ENCODE measurements at places on chromosomes 13 and 19.

DNA sequence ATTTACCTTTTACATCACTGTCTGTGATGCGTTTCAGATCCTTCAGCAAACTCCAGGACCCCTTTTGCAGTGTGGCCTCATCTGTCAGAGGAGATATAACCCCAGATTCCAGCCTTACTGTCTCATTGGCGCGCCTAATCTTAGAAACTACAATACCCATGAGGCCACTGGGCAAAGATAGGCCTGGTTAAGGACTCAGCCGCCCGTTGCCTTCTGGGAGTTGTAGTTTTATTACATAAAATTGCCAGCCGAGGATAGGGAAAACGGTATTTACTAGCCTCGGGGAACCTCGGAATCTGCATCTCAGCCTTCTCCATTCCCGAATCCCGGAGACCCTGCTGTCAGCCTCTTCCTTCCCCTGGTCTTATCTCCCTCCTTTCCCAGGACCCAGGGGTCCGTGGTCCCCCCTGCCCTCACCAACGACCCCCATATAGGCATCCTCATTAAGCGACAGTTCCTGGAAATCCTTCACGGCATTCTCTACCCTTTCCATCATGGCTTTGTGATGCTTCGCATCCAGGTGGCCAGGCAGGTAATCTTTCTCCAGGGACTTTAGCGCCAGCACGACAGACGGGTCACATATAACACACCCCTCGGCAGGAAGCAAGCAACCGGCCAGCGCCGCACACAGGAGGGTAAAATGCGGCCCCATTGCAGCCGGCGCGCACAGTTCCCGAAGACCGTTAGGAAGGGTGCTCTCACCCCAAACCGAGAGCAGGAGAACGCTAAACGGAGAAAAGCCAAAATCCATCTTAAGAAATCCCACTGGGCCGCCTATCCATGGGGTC, 1.3 kb downstream of the IZUMO1 start:
- DNase-seq, result peak; percentile 83

DNA sequence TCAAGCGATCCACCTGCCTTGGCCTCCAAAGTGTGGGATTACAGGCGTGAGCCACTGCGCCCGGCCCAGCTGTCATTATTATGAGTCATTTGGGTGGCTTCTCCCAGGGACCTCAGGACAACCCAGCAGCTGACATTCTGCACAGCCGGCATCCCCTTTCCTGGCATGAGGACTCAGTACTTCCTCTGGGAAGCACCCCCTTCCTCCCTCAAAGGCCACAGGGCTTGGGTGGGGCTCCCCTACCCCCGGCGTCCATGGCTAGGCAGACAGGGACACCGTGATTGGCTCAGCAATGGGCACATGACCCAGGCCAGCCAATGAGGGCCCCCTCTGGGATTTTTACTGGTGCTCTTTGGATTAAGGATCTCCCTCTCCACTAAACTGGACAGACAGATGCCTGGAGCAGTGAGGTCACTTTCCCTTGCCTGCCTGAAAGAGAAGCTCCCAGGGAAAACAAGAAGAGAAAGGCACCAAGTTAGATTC, 6.0 kb downstream of the KANK2 start:
- DNase-seq, result no peak

DNA sequence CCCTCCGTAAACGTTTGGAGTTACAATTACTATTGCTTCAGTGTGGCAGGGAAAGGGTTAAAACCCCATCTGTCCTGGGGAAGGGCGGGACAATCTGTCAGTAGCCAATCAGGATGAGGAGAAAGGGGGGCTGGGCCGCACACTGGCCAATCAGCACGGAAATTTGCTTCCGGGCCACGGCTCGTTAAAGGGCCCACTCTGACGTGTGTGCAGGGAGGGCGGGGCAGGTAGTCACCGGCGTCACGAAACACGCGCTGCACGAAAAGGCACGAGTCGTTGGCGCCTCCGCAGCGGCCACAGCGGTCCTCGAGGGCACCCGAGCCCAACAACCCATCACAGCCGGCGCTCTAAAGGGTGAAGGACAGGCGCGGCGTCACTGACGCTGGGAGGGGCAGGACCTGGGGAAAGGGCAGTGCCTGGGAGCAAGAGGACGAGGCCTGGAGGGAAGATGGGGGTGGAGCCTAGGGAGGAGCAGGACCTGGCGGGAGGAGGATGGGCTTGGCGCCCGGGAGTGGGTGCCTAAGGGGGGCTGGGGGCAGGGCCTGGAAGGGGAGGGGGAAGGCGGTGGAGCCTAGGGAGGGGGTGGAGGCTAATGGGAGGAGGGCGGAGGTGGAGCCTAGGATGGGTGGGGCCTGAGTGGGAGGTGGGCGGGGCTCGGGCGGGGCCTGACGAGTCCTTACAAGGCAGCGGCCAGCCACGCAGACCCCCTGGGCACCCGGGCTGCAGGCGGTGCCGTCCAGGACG, 4.9 kb downstream of the ADAMTSL5 start:
- peak; percentile 90 for DNase-seq

GRCh38 chr13:60012488-60012887, 151.2 kb downstream of the DIAPH3 start:
- no peak for DNase-seq

DNA sequence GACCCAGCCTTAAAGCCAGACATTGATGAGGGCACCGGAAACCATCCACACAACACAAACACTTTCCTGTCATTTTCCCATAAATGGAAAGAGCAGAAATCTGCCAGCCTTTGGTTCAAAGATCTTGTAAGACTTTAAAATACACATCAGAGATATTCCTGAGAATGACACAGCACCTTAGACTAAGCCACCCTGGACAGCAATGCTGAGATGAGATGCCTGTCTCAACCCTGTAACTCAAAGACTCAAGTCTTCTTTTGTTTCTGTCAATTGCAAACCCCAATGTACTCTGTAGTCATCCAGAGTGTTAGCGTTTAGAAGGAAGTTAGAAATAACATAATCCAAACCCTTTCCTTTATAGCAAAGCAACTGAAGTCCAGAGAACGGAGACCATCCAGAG, 119.2 kb downstream of the CCNA1 start:
- no peak for DNase-seq

GRCh38 chr13:80858131-80858530, 517.2 kb upstream of the SPRY2 start:
- DNase-seq, result no peak

GRCh38 chr13:75818179-75818967, 182.2 kb downstream of the LMO7 start:
- DNase-seq, result no peak

DNA sequence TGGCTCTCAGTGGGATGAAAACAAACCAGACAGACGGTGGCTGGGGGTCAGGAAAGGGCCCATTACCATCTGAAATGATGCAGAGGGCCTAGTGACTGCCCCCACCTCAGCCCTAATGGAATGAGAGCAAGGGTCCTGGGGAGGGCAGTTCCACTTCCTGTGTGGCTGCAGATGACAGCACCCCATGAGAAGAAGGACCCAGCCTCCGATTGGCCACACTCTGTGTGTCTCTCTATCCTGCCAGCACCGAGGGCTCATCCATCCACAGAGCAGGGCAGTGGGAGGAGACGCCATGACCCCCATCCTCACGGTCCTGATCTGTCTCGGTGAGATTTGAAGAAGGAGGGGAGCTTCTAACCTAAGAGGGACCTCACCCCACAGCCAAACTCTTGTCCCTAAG, 498 bp downstream of the LILRB1 start:
- no peak for DNase-seq

DNA sequence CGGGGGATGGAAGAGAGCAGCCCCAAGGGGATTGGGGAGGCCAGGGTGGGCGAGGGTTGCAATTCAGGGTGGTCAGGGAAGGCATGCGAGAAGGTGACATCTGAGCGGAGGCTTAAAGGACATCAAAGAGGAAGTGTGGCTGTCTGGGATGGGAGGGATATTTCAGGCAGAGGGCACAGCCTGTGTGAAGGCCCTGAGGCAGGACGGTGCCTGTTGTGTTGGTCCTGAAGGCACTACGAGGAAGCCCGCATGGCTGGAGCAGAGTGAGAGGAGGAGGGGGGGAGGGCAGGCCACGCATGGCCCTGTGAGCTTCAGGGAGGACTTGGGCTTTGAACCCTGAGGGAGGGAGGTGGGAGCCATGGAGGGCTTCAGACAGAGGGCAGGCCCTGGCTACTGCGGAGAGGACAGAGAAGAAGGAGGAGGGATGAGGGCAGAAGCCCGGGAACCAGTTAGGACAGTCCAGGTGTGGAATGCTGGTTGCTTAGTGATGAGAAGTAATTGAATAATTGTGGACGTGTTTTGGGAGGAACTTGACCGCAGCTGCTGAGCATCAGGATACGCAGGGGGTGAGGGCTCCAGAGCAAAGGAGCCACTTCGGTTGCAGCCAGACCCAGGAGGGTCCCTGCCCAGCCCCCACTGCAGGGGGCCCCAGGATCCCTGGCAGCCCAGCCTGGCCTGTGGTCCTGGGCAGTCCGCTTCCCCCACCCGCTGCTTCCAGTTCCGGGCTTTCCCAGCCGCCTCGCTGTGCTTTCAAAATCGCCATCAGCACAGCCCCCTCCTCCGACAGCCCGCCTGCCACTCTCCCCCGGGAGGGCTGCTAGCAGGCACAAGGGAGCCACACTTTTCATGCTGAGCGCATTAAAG, 6.2 kb downstream of the TLE6 start:
- DNase-seq, result no peak

GRCh38 chr13:104414181-104414580, 1348.0 kb upstream of the SLC10A2 start:
- no peak for DNase-seq

DNA sequence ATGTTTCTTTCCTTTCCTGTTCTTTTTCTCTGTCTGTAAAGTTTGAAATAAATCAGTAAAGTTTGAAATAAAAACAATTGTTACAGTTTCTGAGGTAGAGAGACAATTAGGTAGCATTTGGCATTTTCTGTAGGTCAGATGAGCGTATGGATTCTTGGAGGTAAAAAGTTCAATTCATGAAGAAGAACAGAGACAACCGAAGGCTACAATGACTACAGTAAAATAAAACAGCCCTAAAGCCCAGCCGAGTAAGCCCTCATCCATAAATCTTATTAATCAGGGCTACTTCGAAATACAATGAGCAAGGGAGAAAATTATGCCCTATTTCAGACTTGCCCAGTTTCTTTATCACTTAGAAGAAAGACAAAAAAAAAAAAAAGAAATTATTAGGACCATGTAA, 941.9 kb upstream of the SLC10A2 start:
- DNase-seq, result no peak

GRCh38 chr13:36029166-36029565, 102.0 kb downstream of the DCLK1 start:
- DNase-seq, result no peak

DNA sequence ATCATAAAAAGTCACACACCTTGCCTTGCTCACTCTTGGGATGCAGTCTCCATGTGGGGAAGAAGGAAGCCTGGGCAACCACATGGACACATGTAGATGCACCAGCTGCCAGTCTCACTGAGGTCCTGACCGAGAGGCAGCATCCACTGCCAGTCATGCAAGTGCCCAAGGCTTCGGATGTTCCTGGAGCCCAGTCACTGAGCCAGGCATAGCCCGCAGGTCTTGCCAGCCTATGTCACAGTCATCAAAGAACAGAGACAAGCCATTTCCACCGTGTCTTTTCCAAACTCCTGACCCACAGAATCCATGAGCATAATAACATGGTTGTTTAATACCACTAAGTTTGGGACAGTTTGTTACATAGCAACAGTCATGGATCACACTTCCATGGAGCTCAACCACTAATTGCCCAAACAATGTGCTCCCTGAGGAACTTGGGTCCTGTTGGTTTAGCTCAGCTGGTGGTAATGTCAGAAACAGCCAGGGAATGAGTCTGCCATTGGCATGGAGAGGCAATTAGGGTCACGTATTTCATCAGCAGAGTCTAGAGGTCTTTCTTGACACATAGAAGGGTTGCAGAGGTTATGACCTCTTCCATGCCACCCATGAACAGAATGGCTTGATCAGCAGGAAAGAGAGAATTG, 21.5 kb downstream of the STARD13 start:
- DNase-seq, result no peak

DNA sequence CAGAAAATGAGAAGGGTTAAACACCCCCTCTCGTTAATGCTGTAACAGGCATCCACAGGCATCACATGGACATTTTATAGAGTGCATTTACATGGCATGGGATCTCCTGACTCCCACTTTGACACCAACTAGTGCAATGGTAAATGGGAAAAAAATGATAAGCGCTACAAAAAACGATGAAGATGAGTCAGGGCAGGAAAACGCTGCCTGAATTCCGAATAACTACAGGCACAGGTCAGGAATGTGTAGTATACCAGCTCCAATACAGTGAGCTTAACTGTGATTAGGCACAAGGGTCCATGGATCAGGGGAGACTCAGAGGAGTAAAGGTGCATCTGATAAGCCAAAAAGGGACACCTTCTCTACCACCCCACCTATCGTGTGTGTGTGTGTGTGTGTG, 223.6 kb downstream of the FOXO1 start:
- no peak for DNase-seq

GRCh38 chr19:1752757-1753728, at the start of gene ONECUT3:
Gene ONECUT3 (plus strand): TSS chr19:1753506. CDS start chr19:1753663, 157 bp downstream.
- DNase-seq, result no peak

- no peak for DNase-seq
Observed at GRCh38 chr13:58587183-58587582, 955.6 kb downstream of the PCDH17 start.

DNA sequence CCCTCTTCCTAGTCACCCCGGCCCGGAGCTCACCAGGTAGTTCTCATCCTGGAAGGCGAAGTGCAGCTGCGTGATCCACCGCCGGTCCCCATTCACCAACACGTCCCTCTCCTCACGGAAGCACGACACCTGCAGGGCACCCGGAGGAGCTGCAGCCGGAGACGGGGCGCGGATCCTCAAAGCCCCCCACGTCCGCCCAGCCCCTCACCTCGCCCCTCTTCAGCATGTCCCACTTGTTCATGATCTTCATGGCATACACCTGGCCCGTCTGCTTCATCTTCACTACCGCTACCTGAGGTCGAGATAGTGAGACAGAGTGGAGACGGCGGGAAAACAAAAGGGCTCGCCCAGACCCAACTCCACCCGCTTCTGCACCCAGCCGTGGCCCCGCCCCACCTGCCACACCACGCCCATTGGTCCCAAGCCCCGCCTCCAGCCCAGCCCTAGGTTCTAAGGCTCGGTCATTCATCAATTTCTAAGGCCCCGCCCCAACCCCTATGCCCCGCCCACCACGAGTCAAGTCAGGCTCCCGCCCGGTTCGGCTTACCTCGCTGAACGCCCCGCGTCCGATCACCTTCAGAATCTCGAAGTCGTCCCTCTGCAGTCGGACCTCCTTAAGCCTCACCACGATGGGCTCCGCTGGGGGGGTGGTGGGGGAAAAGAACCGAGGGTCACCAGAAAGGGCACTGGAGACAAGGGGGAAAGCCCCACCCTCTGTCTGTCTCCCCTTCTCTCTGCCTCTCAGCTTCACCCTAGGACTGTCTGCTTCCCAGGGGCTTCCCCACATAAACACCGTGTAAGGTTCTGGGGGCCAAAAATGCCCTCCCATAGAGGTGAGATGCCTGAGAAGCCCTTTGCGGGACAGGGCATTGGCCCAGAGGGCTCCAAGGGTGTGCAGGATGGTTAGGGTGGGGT, 2.8 kb downstream of the DMPK start:
- peak; percentile 96 for DNase-seq

DNA sequence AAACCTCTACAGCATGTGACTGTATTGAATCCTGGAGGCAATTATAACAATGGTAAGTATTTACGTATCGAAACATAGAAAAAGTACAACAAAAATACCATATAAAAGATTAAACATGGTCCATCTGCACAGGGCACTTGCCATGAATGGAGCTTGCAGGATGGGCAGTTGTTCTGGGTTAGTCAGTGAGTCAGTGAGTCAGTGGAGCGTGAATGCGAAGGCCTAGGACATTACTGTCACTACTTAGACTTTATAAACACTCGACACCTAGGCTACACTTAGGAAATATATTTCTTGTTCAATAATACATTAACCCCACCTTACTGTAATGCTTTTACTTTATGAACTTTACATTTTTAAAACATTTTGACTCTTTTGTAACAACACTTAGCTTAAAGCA, 35.6 kb upstream of the TMTC4 start:
- DNase-seq, result no peak

GRCh38 chr13:113875837-113876281, 12.0 kb upstream of the GAS6 start:
- DNase-seq, result no peak

Measured in activated CD4-positive, alpha-beta T cell treated with anti-CD3 and anti-CD28 coated beads, Interleukin-2, Interleukin-6, amounts not matched to agents 100 ng/mL and 50 ng/mL, durations not matched to agents 16 hours and 8 hours (primary cell).